ENCODE measurements at places on chromosomes 13 and 19.

DNA sequence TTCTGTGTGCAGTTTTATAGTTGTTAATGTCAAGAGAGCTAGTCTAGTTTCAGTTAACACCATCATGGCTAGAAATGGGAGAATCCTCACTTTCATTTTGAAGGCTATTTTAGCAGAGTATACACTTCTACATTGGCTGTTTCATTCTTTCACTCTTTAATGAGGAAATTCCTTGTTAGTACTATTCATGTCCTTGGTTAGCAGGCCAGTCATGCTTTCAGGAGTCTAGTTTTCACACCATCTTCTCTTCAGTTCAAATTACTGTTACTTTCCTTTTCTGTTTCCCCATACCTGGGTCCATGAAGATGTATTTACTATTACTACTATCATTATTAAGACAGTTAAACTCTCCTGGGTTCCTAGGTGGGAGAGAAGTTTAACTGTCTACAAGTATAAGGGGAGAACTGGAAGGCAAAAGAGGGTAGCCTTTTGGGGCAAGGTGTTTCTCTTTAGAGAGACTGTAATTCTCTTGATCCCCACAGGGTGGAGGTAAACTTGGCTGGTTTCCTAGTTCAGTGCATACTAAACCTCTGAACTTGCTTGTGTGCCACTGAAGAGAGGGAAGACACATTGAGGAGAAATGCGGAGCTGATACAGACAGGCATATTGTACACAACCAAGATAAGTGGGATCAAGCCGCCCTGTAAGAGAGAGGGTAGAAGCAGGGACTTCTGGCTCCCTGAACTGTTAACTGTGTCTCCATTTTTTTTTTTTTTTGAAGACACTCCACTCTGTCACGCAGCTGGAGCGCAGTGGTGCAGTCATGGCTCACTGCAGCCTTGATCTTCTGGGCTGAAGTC lies 41.3 kb upstream of the IGFL4 start:
- DNase-seq: peak; percentile 70

DNA sequence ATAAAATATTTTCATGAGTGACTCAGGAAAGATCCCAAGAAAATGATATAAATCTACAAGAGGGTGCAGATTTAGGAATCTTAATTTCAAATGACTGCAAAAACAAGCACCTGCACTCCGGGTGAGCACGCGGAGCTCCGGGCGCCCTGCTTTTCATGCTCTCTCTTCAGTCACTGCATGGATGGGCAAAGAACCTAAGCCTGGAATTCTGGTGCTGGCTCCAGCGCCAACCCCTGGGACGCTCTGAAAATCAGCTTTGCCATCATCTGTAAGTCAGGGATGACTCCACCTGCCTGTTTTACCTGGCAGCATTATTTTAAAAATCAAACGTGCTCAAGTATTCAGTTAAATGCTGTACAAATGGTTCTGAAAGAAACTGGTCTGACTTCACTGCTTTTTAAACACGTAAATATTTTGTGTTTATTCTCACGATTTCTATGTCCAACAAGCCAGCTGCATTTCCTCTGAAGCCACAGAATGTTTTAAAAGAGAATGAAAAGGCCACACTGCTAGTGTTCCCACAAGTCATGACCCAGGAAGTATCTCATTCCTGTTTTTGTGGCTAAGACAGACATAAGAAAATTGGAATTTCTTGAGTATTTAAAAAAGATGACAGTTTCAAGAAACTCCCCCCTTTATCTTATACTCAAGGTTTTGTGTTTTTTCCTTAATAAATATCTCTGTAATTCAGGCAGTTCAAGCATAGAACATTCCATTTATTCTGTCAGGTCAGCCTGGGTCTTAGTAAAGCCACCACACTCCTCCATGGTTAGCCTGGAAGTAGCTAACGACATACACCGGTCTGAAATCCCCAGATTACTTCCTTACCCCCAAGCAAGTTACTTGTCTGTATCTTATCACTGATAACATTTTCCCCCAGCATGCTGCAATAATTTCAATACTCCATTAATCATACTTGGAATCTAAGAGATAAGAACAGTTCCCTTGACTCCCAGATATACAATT lies 81.1 kb downstream of the COL4A1 start:
- DNase-seq: no peak

DNA sequence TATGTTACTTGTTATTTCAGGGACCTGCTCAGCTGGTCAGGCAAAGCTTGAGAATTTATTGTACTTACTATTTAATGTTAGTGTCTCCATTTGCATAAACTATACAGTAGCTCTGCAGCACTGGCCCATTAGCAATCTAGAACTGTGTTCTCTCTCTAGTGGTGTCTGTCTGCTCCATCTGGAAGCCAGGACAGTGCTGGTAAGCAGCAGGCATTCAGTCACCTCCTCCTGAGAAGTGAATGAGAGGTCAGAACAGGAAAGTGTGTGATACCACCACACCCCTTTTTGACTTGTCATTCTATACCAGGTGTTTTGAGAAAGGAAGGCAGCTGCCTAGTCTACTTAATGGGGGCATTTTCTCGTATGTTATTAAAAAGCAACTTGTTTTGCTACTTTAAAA lies 3.9 kb downstream of the COG3 start:
- no peak for DNase-seq

- no peak for DNase-seq
Measured at GRCh38 chr19:11767633-11768133, 883 bp downstream of the ZNF441 start.

- no peak for DNase-seq
Measured at GRCh38 chr19:44452367-44452766, 4.1 kb upstream of the ZNF229 start.

DNA sequence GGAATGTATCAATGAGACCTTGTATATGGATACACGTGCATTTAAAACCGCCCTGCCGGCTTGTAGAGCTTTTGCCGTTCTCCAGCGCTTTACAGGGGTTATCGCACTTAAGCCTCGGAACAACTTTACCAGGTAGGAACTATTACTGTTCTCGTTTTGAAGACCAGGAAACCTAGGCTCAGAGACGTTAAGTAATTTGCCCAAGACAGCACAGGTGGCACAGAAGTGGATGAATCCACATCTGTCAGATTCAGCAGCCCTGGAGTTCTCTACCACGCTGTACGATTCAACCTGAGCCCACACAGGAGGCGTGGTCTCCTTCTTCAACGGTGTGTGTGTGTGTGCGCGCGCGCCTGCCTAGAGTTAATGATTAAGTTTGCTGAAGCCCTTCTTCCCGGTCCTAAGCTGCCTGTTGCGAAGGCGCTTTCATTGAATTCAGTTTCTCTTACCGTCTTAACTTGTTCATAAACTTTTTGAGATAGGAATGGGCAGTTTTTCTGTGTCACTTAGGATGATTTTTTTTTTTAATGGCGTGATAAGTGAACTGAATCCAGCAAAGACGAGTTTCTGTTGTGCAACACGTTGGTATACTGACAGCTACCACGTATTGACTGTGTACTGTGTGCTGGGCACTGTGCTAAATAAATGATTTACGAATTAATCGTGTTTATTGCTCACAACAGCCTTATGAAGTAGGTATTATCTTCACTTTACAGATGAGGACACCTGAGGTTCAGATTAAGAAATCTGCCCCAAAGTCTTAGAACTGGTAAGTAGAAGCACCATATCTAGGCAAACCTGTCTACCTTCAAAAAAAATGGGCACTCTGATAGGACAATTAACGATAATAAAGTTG lies 67.4 kb downstream of the KCNRG start:
- DNase-seq: peak; percentile 82

DNA sequence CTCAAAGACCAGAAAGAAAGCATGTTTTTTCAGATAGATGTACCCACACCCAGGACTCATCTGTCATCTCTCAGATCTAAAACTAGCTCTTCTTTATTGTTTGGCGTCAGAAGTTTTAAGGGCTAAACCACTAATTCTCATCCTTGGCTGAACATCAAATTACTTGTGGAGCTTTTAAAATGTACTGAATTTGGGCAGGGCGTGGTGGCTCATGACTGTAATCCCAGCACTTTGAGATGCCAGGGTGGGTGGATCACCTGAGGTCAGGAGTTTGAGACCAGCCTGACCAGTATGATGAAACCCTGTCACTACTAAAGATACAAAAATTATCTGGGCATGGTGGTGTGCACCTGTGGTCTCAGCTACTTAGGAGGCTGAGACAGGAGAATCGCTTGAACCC lies 47.4 kb downstream of the RCBTB2 start:
- DNase-seq: no peak

GRCh38 chr13:28854657-28855056 lies 34.5 kb downstream of the MTUS2 start:
- DNase-seq: no peak

GRCh38 chr19:6259312-6259861 lies 20.4 kb downstream of the MLLT1 start:
- no peak for DNase-seq

DNA sequence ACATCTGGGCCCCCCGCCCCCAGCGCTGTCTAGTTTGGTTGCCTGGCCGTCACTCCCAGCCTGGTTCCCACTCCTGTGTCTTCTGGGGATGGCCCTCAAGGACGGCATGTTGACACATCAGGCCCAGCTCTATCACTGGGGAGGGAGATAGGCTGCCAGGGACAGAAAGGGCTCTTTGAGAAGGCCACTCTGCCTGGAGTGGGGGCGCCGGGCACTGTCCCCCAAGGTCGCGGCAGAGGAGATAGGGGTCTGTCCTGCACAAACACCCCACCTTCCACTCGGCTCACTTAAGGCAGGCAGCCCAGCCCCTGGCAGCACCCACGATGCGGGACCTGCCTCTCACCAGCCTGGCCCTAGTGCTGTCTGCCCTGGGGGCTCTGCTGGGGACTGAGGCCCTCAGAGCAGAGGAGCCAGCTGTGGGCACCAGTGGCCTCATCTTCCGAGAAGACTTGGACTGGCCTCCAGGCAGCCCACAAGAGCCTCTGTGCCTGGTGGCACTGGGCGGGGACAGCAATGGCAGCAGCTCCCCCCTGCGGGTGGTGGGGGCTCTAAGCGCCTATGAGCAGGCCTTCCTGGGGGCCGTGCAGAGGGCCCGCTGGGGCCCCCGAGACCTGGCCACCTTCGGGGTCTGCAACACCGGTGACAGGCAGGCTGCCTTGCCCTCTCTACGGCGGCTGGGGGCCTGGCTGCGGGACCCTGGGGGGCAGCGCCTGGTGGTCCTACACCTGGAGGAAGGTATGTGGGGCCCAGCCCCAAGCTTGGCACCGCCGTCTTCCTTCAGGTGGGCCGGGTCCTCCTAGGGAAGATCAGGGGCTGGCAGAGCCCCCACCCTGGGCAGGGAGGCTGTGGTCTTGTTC lies at the start of gene AMH:
Gene AMH (plus strand): TSS at position 314 of the 857 bp plus-strand sequence. CDS start 10 bp downstream, at position 324.
- no peak for DNase-seq

DNA sequence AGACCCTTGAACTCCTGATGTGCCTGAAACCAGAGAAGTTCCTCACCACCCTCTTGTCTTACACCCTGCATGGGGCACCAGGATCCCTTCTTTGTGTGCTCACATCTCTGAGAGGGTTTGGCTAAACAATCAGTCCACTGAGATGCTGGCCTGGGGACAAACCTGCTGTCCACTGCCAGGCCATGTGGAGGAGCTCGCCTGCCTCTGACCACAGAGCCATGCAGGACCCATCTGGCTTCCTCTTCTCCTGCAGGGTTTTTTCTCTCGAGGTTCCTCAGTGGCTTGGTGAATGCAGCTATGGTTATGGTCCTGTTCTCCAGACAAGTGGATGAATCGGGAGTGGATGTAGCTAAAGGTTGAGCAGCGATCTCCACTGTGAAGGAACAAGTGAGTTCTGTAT lies 49.1 kb upstream of the MEDAG start:
- no peak for DNase-seq

GRCh38 chr13:44199627-44200207 lies 173.9 kb upstream of the SERP2 start:
- no peak for DNase-seq

DNA sequence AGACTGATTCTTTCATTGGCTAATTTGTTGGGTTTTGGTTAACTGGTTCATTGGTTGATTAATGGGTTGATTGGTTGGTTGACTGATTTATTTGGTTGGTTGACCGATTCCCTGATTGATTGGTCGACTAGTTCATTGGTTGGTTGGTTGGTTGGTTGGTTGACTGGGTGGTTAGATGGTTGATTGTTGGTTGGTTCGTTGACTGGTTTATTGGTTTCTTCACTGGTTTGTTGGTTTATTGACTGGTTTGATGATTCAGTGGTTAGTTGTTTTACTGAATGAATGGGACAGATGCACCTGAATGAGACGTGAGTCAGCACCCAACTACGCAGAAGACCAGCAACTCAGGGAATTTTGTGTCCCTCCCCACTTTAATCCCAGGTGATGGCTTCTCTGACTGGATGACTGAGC lies 2.7 kb upstream of the NUP62 start:
- DNase-seq: no peak

GRCh38 chr19:38869836-38870607 lies 8.1 kb downstream of the RINL start:
- peak; percentile 93 for DNase-seq

DNA sequence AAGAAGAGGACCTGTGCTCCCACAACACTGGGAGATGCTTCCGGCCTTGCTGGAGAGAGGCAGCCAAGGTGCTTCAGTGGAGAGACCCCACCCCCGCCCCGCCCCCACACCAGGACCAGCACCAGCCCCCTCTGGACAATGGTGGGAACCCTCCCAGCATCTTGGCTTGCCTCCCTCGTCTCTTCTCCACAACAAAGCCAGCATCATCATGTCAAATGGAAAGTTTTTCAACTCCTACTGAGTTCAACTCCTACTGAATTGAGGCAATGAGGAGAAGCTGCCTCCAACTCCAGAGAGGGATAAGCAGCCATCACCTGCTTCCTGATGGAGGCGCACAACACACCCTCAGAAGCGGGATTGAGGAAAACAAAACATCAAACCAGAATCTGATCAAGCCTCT lies 12.8 kb downstream of the DEDD2 start:
- no peak for DNase-seq

- no peak for DNase-seq
Measured at GRCh38 chr13:113862191-113862930, 1.5 kb downstream of the GAS6 start.

GRCh38 chr19:46426035-46426505 lies 2.7 kb downstream of the PNMA8C start:
- DNase-seq: peak; percentile 62

DNA sequence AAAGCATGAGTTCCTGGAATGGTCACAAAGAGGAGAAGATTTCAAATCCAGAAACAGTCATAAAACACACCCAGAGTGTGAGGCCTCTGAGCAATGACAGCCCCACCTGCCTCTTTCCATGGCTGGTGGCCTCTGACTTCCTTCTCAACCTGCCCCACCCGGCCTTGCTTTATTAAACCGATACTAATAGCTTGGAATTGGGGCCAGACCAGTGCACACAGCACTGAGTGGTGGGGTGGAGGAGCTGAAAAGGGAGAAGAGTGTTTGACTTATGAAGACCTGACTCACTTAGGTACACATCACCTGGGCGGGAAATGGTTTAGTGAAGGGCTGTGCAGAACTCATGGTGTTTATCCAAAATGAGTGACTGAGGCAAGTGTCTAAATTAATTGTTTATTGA lies 20.7 kb upstream of the CEACAM6 start:
- no peak for DNase-seq

DNA sequence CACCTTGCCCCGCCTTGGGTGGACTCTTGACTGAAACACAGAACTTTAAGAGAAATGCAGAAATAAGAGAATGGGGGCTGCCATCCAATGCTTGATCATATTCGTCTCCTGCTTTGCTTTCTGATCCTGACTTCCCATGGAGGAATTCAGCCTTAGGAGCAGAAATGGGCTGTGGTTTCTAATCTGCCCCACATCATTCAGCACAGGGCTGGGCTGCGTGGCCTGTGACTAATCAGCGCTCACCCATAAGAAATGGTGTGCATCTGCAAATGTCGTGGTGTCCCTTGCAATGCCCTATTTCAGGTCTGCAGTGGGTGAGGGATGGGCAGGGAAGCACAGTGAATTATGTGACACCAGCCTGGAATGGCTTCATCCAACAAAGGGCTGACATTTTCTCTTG lies 60.7 kb upstream of the URI1 start:
- DNase-seq: no peak

GRCh38 chr19:22634450-22634827 lies 315 bp downstream of the ZNF492 start:
- DNase-seq: no peak
